ENCODE measurements at places on chromosomes 2 and 18.

DNA sequence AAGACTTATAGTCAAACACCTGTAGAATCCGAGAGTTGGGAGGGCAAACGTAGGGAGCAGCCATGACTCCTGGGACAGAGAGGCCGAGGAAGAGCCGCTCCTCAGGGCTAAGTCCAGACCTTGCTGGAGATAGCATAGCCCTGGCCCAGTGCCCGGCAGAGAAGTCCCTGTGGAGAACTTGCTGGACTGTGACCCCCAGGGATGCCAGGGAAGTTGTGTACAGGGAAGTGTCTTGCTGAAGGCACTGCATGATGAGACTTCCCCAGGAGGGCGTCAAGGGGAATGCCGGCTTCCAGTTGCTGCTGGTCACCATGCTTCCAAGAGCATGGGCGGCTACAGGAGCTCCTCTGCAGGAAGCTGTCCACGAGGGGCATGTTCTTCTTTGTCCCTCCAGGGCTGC lies 8.6 kb upstream of the CNDP1 start:
- no peak for DNase-seq

DNA sequence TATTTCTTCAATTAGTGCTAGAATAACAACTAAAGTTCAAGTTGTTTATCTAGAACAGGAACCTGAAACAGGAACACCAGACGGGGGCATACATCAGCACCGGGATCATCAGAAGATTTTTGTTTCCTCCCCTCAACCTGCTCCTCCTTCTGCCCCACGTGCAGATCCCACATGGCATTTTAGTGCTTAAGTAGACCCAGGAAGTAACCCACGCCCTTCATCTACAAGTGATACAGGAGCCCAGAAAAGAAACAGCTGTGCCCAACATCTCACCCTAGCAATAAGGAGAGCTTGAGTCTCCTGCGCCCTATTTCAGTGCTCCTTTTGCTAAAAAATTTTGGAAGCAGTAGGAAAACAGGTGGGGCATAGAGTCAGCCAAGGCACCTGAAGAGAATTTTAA lies 5.2 kb downstream of the ZNF385B start:
- DNase-seq = no peak

- no peak for DNase-seq
Observed at GRCh38 chr2:64661741-64662169, 8.0 kb upstream of the SERTAD2 start.

- no peak for DNase-seq
Observed at GRCh38 chr18:11324956-11325882, 175.8 kb upstream of the PIEZO2 start.

GRCh38 chr2:152445375-152445774 lies 110.4 kb downstream of the FMNL2 start:
- DNase-seq = no peak

GRCh38 chr2:168607992-168608391 lies 151.9 kb downstream of the CERS6 start:
- DNase-seq = no peak

DNA sequence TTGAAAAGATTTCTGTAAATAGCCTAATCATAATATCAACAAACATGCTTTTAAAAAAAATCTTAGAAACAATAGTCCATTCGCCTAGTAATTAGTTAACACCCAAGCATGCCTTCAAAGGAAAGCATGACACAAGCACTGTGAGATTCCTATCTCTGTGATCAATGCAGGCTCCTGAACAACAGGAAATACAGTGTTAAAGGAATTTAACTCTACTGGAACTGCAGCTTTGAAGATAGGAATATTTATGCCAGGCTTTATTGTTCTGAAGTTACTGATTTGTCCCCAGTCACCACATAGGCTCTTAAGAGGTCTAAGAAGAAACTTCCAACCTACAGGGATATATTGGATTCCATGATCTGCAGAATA lies 15.4 kb upstream of the FAM124B start:
- DNase-seq = no peak

GRCh38 chr18:74531043-74531442 lies 3.3 kb upstream of the CNDP1 start:
- no peak for DNase-seq

Measured in central memory CD8-positive, alpha-beta T cell (primary cell).